ENCODE measurements at places on chromosomes 11 and 22.

DNA sequence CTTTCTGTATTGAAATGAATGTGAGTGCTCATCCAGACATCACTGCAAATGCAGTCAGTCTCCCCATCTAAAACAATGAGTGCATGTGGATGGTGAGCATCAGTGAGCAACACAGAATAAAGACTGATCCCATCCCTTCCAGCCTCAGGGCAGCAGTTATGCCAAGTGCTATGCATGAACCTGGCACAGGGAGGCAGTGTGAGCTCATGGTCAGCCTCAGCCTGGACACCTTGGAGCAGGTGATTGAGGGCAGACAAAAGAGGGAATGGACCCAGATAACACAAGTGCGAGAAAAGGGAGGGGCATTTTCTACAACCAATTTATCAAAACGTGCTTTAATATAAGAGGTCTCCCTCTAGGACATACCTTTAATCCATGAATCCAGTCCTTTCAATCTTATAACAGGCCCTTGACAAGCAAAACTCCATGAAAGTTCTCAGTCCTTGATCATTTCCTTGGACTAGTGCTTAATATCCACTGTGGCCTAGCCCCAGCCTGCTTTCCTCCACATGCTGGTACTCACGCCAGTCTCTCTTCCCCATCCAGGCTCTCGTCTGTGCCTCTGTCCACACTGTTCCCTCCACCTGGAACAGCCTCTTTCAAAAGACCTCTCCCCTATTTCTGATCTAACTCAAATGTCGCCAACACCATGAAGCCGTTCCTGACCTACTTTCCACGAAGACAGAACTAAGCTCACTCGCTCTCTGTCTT lies 50.5 kb upstream of the LRRC55 start:
- no peak for DNase-seq

DNA sequence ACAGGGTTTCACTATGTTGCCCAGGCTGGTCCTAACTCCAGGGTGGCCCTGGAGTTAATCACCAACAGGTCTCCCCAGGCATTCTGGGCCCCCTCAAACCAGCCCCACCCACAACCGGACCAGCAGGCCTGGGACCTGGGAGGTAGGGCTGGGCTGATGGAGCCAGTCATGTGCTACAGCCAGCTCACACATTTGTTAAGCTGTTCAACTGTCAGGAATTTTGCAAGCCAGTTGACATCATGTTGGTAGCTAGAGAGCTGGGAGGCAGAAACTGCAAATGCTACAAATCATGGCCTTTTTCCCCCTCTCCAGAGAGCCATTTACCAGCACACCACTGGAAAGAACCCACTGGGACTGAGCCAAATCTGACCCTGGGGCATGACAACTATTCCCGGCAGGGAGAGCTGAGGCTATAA lies 6.8 kb downstream of the ARHGAP1 start:
- DNase-seq = no peak

DNA sequence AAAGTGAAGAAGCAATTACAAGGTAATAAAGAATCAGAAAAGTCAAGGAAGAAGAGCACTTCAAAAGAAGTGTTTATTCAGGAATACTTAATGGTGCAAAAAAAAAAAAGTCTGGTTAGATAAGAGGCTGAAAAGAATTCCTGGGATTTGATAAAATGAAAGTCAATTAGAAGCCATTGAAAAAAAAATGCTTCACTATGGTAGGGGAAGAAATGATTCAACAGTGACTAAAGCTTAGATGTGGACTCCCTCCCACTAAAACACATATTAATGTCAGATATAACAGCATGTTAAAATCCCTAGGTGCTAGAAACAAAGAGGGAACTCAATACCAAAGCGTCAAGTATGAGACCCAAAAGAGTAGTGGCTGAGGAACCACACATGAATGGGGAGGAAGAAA lies 335.3 kb upstream of the PITPNB start:
- no peak for DNase-seq

DNA sequence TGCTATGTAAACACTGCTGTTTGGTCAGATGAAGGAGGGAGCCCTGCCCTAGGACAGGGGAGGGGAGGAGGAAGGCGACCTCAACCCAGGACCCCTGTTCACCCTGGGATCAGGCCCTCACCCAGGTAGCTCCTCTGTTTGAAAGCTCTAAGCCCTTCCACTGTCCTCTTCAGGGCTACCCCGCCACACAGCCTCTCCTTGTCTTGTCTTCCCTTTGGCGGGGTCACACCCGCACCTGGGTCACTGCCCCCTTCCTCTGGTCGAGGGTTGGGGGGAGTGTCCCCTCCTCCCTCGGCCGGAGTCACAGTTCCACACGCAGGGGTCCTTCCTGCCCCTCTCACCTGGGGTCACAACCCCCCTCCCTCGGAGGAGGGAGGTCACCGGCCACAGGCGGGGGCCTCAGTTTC lies 463 bp upstream of the PTPMT1 start:
- DNase-seq = no peak

DNA sequence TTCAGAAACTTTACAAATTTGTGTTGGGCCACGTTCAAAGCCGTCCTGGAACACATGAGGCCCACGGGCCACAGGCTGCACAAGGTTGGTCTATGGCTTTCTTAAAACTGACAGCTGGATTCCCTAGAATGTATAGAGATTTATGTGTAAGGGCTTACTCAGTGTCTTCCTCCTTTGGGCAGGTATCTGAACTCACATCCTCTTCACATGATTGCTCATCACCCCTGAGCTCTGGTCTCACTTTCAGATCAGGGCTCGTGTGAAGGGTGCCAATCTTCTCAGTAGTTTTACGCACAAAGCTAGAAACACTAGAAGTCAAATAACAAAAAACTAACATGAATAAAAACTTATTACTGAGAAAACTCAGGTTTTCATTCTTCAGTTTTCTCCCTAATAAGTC lies 27.1 kb downstream of the HPS5 start:
- no peak for DNase-seq

Data from LHCN-M2 (cell line).